Heart right ventricle (tissue), 16 donors: ENCODE measurements at places on chromosomes 7 and 10. TPM values are rescaled to one million over a fixed set of nuclear protein-coding genes. Genes with fewer than 3 reads are reported as not detected.
A peak's percentile ranks its signal among the peaks of the same experiment; 100 is the strongest.

DNA sequence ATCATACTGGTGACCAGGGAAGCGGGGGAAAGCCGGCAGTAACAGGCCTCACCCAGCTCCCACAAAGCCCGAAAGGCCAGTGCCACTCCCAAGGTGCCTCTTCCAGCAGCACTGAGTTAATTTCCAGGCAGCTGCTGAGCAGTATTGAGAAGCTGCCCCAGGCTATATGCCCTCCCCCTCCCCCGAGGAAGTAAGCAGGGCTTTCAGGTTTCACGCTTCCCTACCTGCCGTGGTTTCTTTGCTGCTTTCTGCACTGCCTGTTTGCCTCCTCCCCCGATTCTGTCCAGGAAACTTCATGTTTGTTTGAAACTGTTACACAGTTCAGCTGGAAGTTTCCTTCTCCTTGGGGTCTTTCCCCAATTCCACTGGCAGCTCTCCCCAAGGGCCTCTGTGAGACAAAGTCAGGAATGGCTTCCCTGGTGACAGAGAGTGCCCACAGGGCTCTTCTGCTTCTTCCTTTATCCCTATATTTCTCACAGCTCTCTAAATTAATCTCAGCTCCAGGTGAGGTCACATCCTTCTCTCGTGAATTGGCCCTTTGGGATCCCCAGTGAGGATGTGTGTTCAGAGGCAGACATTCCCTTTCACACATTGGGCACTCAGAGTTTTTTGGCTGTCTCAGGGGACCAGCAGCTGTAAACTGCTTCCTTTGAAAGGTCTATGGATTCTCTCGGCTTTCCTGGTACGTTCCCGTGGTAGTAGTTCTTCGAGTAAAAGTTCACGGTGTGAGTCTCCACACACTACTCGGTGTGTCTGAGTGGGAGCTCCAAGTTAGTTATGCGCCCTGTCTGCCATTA lies 19.4 kb downstream of the C1GALT1 start:
- DNase-seq, result no peak

Gene CPA1
- total RNA-seq, result 2.5 TPM

GRCh38 chr10:31033147-31033546 lies 1.5 kb upstream of the ZNF438 start:
- no peak for DNase-seq

- DNase-seq, result no peak
Observed at GRCh38 chr7:133203490-133203889, 49.4 kb upstream of the EXOC4 start.

- no peak for DNase-seq
Observed at GRCh38 chr7:102431617-102432298, 1.6 kb upstream of the ORAI2 start.

Gene H2BK1
- total RNA-seq, result not detected

- DNase-seq, result no peak
Observed at GRCh38 chr7:92808635-92809034, 27.7 kb downstream of the CDK6 start.

- peak; percentile 58 for DNase-seq
Observed at GRCh38 chr10:15738270-15738925, 18.7 kb upstream of the ITGA8 start.

Gene SPAM1
- not detected for total RNA-seq

- no peak for DNase-seq
Observed at GRCh38 chr10:18246967-18247366, 106.7 kb downstream of the CACNB2 start.

DNA sequence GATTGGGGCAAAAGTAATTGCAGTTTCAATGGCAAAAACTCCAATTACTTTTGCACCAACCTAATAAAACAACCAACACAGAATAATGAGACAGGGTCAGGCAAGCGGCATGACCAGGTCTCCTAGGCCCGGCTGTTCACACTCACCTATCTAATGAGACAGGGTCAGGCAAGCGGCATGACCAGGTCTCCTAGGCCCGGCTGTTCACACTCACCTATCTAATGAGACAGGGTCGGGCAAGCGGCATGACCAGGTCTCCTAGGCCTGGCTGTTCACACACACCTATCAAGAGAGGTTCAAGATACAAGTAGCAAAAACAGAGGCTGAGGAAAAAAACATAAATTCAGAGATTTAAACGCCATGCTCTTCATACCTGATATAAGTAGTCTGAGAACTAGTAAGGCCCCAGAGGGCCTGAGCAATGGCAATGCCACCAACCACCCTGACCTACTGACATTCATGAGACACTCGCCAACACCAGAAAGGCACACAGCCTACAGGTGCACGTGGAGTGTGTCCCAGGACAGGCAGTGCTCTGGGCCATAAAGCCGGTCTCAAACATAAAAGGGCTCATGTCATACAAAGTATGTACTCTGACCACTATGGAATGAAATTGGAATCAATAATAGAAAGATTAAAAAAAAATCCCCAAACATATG lies 40.6 kb upstream of the NCAPG2 start:
- DNase-seq, result no peak

DNA sequence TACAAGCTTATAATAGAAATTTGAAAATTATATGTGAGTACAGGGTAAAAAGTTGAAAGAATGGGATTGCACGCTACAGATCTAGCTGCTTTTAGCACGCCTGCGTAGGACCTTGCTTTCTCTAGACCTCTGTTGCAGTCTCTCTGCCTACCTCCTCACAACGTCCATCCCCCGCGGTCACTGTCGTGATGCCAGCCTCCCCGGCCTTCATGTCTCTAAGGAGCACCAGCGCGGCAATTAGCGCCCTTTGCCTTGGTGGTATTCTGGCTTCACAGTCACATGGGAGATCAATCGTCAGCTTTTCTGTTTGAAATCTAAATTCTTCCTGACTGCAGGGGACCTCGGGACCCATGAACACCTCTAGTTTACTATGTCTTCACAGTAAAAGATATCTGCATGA lies 131.3 kb downstream of the EGFR start:
- no peak for DNase-seq

DNA sequence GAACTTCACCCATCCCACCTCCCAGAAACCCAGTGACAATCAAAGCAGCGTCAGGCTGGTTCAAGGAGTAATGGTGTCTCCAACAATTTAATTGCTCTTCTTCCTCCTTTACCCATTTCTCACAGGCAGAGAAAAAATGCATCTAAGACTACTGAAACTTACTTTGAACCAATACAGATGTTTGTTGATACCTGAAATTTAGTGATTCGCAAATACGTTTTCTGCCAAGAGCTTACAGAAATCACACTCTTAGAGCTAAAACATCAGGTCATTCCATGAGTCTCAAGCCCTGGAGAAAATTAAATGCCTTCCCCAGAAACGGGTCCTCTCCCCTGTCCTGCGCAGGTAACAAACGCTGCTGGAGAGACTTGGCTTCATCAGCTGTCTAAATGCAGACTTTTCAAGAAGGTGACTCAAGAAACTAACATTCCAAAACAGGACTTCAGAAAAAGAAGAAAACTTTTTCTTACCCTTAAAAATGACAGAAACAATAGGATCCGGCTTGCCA lies 443 bp downstream of the MYOF start:
- DNase-seq, result no peak

- no peak for DNase-seq
Observed at GRCh38 chr10:8033812-8034465, 20.5 kb upstream of the GATA3 start.

Gene EBF3
- total RNA-seq, result 4.8 TPM

DNA sequence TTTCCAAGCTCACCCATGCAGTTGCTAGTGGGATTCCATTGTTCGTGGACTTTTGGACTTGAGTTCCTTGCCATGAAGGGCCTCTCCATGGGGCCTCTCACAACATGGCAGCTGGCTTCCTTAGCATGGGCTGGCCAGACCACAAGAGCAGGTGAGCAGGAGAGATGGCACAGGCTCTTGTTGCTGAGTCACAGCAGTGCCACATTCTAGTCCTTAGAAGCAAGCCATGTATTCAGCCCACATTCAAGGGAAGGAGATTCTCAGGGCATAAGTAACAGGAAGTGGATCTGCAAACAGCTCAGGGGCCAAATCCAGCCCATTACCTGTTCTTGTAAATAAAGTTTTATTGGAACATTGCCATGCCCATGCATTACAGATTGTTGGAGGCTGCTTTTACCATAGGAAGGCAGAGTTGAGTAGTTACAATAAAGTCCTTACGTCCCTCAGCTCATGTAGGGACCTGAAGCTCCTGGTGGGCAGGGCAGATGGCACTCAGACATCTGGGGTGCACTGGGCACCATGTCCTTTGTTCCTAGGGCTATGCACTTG lies 481.5 kb upstream of the FOXK1 start:
- no peak for DNase-seq

DNA sequence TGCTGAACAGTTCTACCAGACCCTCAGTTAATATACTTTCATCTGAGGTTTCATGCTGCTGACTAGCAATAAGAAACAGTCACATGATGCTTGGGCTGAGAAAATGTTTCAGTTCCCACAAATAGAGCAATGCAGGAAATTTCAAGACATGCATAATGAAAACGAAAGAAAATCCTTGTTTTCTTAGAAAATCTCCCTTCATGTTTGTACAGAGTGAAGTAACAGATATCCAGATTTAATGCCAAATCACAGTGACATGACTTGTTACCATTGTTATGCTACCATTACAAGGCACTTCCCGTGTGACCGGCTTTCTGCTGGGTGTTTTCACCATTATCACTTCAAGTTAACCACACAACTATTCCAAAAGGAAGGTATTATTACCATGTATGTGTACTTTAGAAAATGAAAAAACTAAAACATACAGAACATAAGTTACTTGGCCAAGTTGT lies 121.7 kb downstream of the DOCK4 start:
- DNase-seq, result no peak

GRCh38 chr10:6203331-6204062 lies 765 bp downstream of the PFKFB3 start:
- DNase-seq, result peak; percentile 66

DNA sequence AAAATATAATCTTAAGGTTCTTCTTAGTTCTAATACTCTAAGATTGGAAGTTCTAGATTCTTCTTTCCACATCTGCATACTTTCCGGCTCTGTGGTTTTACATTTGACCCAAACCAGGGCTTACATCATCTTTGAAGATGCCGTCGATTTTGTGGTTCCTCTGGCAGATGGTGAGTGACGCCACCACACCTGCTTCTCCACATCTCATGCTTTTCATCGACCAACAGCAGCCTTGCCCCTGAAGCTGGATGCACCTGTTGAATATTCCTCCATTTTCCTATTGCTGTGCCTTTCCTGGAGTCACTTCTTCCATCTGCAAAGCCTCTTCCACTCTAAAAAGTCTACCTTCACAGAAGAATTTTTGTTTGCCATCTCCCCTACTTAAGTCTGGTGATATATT lies 121.3 kb downstream of the PRKCQ start:
- no peak for DNase-seq

DNA sequence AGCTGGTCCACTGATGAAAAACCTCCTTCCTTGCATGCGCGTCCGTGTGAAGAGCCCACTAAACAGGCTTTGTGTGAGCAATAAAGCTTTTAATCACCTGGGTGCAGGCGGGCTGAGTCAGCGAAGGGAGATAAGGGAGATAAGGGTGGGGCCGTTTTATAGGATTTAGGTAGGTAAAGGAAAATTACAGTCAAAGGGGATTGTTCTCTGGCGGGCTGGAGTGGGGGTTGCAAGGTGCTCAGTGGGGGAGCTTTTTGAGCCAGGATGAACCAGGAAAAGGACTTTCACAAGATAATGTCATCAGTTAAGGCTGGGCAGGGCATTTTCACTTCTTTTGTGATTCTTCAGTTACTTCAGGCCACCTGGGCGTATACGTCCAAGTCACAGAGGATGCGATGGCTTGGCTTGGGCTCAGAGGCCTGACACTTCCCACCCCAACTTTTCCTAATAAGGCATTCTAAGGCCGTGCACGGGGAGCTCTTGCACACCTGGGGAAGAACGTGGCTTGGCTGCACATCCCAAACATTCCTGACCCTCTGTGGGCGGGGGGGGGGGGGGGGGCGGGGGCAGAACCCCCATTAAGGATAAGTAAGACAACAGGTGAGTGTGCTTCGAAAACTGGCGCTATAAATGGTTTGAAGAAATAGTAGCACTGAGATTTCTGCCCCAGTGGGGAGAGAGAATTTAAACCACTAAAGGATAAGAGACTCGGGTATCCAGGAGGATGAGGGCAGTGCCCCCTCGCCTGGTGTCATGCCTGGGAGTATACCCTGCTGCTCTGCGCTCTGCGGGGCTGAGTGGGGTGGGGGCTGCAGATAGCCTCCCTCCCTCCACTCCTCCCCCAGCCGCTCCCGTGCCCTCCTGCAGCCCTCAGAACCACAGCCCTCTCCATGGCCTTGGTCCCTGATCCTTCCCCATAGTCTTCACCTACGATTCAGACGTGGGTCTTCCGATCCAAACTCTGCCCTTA lies 217.6 kb downstream of the MLLT10 start:
- no peak for DNase-seq

Gene CTAGE6
- total RNA-seq, result 0.30 TPM

GRCh38 chr10:110535958-110536891 lies 31.3 kb upstream of the SMC3 start:
- DNase-seq, result no peak

- DNase-seq, result no peak
Observed at GRCh38 chr7:148182264-148182663, 408.3 kb upstream of the C7orf33 start.

DNA sequence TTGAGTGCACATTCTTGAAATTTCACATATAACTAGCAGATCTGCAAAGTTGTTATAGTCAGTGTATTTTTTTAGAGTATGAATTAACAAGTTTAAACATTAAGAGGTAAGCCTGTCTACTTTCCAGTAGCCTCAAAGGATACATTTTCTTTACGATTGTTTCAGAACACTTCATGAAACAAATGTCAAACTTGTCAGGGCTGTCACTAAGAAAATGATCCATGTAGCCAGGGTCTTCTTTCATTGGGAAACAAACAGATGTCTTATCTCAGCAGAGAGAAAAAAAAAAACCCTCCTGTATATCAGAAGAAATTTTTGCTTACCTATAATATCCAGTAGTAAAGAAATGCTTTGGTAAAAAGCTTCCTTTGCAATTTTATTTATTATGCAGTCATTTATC lies 192.4 kb downstream of the PHF14 start:
- no peak for DNase-seq

Gene TAC1
- total RNA-seq, result not detected

- no peak for DNase-seq
Observed at GRCh38 chr7:23475576-23475839, 5.2 kb upstream of the IGF2BP3 start.

GRCh38 chr7:132387596-132387995 lies 188.7 kb downstream of the PLXNA4 start:
- no peak for DNase-seq

GRCh38 chr7:158834878-158835784 lies 5.8 kb upstream of the ESYT2 start:
- no peak for DNase-seq

DNA sequence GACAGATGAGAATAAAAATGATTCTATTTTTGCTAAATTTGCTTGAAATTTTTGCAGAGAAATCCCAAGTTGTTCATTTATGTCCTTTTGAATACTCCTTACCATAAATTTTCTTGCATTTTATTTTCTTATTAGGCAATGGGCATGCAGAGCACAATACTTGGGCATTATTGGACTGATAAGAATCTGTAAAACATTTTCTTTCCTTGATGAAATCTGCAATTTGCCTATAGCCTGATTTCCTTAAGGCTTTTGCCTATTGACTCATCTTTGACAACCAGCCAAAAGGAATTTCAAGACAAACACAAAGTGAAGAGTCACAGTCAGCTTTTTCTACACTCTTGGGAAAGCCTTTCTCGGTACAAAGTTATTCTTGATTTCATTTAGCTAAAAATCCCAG lies 30.5 kb upstream of the GNAT3 start:
- no peak for DNase-seq
